ENCODE measurements at places on chromosomes 7 and 10.

DNA sequence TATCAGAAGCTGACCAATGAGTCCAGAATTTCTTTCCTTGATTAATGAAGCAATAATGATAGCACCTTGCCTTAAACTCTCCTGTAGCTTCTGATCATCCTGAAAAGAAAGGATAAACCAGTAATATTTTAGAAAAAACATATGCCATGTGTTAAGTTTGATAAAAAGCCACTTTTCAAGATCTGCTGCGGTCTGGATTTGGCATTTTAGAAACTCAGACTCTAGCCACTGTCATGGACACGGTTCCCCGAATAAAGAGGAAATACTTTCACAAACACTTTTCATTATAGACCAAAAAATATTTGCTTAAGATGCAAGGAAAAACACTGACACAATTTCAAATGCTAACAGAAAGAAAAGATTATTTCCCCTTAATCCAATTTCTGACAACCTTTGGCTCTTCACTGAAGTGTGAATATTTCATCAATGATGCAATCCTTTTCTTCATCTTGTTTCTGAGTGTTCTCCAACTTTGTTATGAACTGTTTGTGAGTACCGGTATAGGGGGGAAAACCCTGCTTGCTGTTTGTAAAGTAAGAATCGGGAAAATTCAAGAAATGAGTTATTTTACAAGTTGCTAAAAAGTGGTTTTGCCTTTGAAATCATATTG is 329.5 kb downstream of the CRPPA start:
- no peak for DNase-seq

DNA sequence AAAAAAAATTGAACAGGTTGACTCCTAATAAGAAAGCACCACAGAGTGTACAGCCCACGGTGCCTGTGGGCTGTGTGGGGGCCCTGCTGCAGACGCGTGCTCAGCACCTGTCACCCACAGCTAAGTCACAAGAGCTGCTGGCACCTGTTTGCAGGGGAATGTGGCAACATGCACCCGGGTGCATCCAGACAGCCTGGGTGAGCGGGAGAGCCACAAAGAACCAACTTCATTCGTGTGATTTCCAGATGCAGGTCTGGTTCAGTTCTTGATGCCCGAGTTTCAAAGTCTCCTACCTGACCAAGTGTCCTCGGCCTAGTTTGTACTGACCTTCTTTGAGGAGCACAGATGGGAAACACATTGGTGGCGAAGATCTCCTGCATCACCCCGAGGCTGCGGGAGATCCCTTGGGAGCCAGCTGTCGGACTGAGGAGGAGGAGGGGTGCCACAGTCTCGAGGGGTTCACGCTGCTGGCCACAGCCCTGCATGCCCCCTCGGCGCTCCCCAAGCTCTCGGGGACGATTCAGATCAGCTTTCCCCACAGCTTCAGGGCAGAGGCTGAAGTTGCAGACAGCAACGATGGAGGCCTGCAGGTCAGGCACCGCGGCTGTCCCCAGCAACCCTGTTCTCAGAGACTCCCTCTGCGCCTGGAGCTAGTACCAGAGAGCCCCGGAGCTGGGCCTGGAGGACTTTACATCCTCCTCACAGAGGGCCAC is 35.3 kb downstream of the AMZ1 start:
- DNase-seq: no peak

DNA sequence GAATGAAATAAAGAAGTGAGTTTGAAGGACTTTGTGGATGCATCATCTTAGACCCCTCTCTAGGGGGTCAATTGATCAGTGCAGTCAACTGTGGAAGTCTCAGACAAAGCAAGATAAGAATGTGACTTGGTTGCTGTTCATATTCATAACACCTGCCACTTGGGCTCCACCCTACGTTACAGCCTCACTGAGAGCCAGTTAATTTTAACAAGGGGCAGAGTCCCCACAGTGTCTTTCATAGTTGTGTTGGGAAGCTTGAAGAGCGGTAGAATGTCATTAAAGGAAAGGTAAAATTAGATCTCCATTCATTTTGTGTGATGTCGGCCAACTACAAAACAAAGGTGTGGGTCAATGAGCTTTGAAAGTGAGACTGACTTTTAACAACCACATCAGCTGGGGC is 442.1 kb upstream of the C7orf33 start:
- no peak for DNase-seq

GRCh38 chr10:4810092-4810491 is 15.9 kb upstream of the AKR1E2 start:
- DNase-seq: no peak

GRCh38 chr10:86218160-86218559 is 148.4 kb downstream of the GRID1 start:
- no peak for DNase-seq

GRCh38 chr10:96118604-96119450 is 11.3 kb upstream of the ZNF518A start:
- no peak for DNase-seq

DNA sequence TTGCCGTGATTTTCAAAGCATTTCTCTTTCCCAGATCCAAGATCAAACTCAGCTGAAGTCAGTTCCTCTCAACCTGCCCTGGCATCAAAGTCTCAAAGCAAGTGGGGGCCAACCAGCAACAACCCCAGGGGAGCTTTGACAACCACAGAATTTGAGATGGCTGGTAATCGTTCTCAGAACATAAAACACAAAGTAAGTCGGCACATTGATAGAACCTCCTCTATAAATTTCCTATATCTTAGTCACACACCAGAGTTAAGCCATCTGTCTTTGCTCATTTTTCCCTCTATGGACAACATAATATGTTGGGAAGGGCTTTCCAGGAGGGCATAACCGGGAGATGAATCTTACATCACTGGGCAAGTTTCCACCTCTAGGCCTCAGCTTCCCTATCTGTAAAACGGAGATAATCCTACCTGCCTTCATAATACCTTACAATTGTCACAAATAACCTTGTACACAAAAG is 1.2 kb upstream of the DNAJC9 start:
- DNase-seq: no peak

GRCh38 chr7:150788474-150789269 is 11.5 kb downstream of the TMEM176B start:
- DNase-seq: no peak

DNA sequence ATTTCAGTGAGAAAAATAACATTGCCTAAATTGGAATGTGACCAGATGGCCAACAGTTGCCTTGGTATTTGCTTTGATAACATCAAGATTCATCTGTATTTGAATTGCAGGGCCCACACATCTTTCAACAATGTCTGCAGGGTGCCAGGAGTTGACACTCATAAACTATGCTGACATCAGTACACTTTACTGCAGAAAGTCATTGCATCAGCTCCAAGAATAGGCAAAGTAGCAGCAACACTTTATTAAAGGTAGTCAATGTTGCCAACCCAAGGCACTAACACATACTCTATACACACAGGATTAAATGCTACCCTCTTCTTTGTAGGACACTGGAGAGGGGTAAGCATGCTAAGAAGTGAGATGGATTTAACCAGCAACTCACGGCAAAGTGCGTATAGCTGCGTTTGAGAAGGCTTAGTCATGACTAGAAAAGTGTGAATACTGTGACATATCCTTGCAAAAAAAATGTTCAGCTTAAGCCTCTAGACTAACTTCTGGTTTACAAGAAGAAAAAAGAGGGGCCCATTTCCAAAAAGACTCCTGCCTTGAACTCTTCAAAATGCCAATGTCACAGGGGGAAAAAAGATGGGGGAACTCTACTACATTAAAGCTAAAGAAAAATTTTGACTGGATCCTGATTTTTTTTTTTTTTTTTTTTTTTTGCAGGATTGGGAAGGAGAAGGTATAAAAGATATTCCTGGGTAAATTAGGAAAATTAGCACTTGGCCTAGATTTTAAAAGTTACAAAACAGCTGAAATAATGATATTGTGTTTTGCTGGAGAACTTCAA is 2.2 kb downstream of the BBIP1 start:
- DNase-seq: no peak

- no peak for DNase-seq
Measured at GRCh38 chr10:119783665-119784027, 57.8 kb downstream of the INPP5F start.

DNA sequence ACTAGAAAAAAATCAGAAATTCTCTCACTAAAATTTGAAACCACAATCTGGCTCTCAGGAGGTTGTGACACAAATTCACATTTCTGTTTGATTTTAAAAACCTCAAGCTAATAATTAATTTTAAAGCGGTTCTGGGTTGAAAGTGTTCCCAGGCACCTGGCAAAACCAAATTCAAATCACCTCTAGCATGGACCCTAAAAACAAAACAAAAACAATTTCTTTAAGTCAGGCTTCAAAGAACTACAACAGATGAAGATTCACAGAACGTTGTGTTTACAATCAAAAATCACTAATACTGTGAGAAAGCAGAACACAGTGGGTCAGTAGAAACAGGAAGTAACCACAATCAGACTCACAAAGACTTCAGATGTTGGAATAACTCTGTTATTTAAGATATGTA is 7.2 kb upstream of the RELN start:
- DNase-seq: no peak

DNA sequence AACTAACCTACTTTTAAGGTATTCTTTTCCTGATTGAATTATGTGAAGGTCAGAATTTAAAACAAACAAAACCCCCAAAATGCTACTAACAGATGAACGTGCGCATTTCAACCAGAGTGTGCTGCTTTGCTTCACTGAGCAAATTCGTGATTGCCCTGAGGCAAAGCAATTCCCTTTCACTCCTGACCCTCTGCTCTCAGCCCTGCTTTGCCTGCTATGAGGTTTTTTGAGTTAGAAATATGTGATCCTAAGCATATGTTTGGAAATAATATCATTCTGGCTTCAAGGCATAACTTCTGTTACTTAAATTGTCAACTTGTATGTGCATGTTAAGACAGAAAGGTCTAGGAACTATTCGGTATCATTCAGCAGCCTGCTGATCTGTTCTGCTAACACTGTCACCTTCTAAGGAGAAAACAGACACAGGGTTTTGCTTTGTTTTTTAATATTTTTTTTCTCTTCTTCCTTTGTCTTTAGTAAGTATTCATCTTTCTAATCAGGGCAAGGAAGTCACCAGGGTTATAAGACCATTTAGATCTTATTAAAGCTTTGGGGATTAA is 124.2 kb downstream of the GNAT3 start:
- DNase-seq: no peak

DNA sequence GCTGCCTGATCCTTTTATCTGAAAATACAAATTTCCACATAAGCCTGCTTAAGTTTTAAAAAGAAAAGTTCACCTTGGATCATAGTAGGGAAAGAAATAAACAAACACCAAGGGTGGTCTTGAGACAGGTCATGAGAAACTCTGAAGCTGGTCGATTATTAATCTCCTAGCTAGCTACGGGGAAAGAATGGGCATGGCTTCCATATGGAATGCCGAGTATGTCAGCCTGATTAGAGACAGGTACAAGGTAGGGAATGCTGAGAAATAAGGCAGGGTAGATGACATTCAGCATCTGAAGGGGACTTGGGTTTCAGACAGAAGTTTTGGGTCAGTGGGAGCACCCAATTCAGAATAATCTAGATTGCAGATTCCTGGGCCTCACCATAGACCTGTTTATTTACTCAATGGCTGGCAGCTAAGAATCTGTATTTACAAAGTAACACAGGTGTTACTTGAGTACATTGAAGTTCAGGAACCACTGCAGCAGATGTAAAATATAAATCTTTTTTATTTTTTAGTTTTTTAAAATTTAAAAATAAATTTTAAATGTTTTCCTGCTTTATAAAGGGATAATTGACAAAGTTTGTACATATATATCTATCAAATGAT is 49.0 kb downstream of the SCIN start:
- DNase-seq: no peak

- no peak for DNase-seq
Measured at GRCh38 chr10:20415684-20416083, 481.4 kb downstream of the NEBL start.

DNA sequence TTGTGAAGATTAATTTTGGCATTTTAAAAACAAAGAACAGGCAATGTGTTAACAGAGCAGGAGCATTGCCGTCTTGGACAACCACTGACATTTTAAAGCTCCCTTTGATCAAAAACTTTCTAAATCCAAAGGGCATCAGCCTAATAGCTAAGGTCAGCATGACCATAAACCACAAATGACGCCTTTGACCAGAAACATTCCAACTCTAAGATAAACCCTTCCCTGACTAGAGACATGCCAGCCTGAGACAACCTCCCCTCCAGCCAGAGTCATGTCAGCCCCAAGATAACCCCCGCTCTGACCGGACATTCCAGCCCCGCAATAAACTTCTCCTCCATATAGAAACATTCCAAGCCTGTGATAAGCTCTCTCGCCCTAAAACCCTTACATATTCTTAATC is 949.4 kb upstream of the POT1 start:
- no peak for DNase-seq

DNA sequence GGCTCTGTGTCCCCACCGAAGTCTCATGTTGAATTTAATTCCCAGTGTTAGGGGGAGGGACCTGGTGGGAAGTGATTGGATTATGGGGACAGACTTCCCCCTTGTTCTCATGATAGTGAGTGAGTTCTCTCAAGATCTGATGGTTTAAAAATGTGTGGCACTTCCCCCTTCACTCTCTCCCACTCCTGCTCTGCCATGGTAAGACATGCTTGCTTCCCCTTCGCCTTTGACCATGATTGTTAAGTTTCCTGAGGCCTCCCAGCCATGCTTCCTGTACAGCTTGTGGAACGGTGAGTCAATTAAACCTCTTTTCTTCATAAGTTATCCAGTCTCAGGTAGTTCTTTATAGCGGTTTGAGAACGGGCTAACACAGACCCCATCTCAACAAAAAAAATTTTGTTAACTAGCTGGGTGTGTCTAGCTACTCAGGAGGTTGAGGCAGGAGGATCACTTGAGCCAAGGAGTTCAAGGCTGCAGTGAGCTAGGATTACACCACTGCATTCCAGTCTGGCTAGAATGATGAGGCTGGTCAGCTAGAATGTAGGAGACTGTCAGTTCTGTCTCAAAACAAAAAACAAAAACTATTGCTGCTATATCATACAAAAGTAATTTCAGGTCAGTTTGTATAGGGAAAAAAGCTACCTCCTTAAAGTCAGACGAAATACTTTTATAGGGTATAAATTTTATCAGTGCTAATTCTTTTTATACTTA is 57.7 kb downstream of the ATAD1 start:
- DNase-seq: no peak

- DNase-seq: no peak
Measured at GRCh38 chr7:29812185-29812876, 6.0 kb downstream of the WIPF3 start.

GRCh38 chr7:77327932-77328628 is 88.1 kb downstream of the GSAP start:
- no peak for DNase-seq

GRCh38 chr7:112484671-112485167 is 3.9 kb downstream of the LSMEM1 start:
- no peak for DNase-seq

DNA sequence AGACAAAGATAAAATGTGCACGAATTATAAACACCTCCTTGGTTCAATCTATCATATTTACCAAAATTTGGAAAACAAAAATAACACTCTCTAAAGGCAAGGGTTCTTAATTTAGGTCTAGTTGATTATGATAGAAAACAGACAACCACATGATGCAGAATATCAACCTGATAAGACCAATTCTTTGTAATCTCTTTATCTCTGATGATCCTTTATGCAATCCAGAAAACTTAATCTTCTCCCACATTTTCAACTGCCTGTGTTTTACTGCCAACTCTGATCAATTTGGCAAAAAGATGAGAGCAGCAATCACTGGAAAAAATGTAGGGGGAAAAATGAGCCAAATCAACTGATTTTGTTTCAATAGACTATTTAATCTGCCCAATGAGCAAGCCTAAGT is 148.5 kb downstream of the LRRN3 start:
- no peak for DNase-seq

GRCh38 chr7:3649678-3650440 is 348.8 kb downstream of the SDK1 start:
- DNase-seq: no peak
